A549 treated with GW870086 at 1 μM for 4 hours (cell line): ENCODE measurements at places on chromosomes 4 and X. TPM values are rescaled to one million over a fixed set of nuclear protein-coding genes. Genes with fewer than 3 reads are reported as not detected.

The RTL3 gene
- 0.05 to 0.13 TPM (median 0.08 TPM) in 4 of 5 replicates, not detected in the other for total RNA-seq

The LUZP4 gene
- not detected in 5 replicates for total RNA-seq

The KCNE5 gene
- total RNA-seq = 0.09 to 0.22 TPM (median 0.11 TPM) in 3 of 5 replicates, not detected in the others

The SLC6A8 gene
- total RNA-seq = 11.3 to 13.3 TPM (median 11.9 TPM) in 5 replicates

The UNC5C gene
- not detected in 5 replicates for total RNA-seq

The ABCG2 gene
- total RNA-seq = 18.2 to 21.9 TPM (median 18.7 TPM) in 5 replicates

The GUCY1A1 gene
- total RNA-seq = 0.05 TPM in 1 of 5 replicates, not detected in the others

The LARP7 gene
- 24.9 to 33.6 TPM (median 26.3 TPM) in 5 replicates for total RNA-seq

The CDKL5 gene
- 2.3 to 5.7 TPM (median 5.1 TPM) in 5 replicates for total RNA-seq

The IL2RG gene
- total RNA-seq = 0.15 to 0.49 TPM (median 0.23 TPM) in 5 replicates

The UGT2A3 gene
- total RNA-seq = 0.10 to 0.22 TPM (median 0.12 TPM) in 3 of 5 replicates, not detected in the others

The SMIM31 gene
- 0.31 TPM in 1 of 5 replicates, not detected in the others for total RNA-seq

The RBMX gene
- 215 to 253 TPM (median 225 TPM) in 5 replicates for total RNA-seq

The NXF2 gene
- not detected in 5 replicates for total RNA-seq

The C4orf50 gene
- total RNA-seq = not detected in 5 replicates

The PDZD4 gene
- total RNA-seq = 2.2 to 4.1 TPM (median 3.4 TPM) in 5 replicates

The RENBP gene
- total RNA-seq = 0.09 to 0.29 TPM (median 0.14 TPM) in 4 of 5 replicates, not detected in the other

The PRDM5 gene
- total RNA-seq = 3.1 to 5.3 TPM (median 4.6 TPM) in 5 replicates

The SLC38A5 gene
- total RNA-seq = 0.12 to 0.26 TPM (median 0.19 TPM) in 4 of 5 replicates, not detected in the other

The CENPI gene
- total RNA-seq = 9.7 to 15.4 TPM (median 12.8 TPM) in 5 replicates
